Kidney capillary endothelial cell (primary cell): ENCODE measurements at places on chromosomes 1 and 21.

DNA sequence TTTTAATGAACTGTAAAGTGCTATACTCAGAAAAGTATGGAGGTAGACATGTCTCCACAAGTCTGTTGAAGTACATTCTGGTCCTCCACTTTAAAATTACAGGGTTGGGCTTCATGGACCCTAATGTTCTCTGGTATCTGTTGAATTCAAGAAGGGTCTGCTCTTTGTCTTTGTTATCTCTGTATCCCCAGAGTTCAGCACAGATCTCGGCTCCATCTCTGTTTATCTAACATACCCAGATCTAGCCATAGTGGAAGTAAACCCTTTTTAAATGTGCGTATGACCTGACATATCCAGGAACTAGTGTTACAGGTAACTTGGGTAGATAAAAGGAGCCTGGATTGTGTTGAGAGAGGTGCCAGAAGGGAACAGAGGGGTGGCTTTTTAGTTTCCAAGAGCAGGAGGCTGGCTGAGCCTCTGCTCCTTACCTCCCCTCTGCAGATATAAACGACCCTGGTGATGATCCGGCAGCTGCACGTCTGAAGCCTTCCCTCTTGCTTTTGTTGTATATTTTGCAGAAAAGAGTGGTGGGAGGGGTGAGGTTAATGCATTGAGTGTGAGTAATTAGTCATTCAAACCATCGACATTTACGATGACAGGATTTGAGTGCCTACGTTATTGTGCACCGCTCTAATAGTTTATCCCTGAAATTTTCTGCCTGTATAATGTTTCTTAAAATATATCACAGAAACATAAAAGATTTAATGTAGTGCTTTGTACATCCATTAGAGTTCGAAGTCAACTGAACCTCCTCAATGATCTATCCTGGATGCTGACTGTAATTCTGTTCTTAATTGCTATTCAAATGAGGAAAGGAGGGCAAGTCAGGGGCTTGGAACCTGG lies 30.8 kb downstream of the ELAVL4 start:
- DNase-seq = no peak

DNA sequence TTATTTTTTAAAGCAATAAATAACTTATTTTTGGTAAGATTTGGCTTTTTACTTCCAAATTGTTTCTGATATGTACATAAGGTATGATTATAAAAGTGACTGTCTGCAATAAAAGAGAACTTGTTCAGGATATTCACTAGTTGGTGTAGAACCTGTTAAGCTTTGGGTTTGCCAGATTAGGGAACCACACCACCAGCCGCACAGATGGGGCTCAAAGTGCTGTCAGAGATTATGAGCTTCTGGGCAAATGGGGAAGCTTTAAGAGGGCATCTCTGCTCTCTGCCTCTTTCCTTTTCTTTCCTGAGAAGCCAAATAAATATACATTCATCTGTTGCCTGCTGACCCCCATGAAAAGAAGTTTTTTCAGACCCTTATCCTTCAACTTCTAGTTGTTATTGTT lies 25.4 kb downstream of the IVNS1ABP start:
- no peak for DNase-seq

GRCh38 chr1:58768971-58769808 lies 14.7 kb downstream of the JUN start:
- peak; percentile 78 for DNase-seq

DNA sequence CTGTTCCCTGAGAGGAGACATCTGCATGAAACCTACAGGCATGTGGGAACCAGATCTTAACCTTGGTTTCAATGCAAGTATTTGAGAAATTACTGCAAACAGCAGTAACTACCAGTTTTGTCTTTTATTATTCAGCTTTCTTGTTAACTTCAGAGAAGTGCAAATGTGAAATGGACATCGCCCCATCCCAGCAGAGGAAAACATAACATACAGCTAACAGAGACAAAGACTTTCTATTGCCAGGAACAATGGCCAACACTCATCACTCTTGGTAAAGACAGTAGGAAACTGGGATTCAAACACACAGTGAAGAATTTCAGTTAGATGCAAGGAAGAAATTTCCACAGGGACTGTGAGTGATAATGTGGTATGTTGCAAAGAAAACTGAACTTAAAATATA lies 115.1 kb downstream of the SLC30A10 start:
- DNase-seq = no peak

DNA sequence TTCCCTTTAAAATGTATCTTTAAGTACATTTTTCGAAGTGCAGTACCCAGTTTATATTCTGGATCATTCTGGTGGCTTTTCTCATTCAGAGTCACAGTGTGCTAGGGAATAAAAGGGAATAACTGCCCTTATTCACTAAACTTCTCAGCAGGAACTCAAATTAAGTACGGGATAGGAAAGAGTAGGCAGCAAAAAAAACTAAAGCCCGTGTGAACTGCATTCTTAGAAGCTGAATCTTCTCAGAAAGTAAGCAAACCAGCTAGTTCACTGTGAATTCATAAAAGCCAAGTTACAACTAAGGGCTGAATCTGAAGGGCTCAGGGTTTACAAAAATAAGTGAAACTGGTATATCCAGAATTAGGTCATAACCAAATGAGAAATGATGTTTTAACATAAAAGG lies 22.0 kb downstream of the PRPF38A start:
- no peak for DNase-seq

GRCh38 chr1:152048416-152049009 lies 11.7 kb upstream of the S100A11 start:
- no peak for DNase-seq

- no peak for DNase-seq
Observed at GRCh38 chr1:1290238-1290731, 10.0 kb downstream of the SCNN1D start.

GRCh38 chr1:6753320-6754140 lies 31.7 kb upstream of the CAMTA1 start:
- DNase-seq = no peak

DNA sequence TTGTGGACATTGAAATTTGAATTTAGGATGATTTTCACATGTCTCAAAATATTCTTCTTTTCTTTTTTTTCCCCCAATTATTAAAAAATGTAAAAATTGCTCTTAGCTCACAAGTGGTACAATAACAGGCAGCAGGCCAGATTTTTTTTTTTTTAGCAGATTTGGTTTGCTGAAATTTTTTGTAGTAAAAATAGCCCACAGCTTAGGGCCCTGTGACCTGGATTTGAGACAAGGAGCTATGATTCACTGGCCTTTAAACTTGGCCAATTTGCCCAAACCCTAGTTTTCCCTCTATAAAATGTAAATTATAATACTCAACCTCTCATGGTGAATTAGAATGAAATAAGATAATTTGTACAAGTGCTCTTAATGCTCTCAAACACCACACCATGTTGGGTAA lies 253.8 kb downstream of the DYRK1A start:
- no peak for DNase-seq

DNA sequence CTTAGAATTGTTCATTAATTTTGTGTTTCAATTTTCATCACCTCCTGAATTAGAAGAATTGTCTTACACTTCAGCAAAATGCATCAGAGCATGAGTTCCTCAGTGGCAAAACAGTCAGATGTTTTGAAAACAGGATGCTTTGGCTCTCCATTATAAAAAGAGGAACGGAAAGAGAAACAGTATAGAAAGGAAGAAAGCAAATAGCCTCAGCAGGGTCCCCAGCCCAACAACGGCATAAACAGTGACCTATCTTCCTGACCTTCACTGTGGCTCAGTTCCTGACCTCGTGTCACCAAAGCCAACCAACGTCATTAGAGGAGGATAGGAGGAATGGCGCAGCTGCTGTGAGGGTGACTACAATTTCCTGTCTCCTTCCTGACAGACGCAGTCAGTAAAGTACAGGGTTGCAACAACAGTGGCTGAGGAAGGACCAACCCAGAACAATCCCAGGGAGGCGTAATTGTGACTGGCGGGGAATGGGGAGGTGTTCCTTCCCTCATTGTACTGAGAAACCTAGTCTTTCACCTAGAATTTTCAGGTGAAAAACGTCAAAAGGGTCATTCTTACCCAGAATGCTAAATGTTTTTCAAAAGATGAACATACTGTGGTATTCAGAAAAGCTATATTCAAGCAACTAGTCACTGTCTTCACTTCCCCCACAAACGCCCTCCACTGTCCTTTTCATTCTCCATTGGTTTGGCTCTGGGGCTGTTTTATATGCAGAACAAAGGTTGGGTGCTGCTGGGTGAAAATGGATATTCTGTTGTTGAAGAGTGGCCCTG lies 197.9 kb upstream of the SGIP1 start:
- DNase-seq = peak; percentile 85

GRCh38 chr1:236159704-236160539 lies 17.6 kb downstream of the GPR137B start:
- no peak for DNase-seq

GRCh38 chr1:228974273-228974672 lies 239.0 kb downstream of the RHOU start:
- no peak for DNase-seq

- no peak for DNase-seq
Observed at GRCh38 chr1:222912730-222913129, 97.9 kb downstream of the DISP1 start.

- no peak for DNase-seq
Observed at GRCh38 chr1:211885747-211886522, 55.4 kb upstream of the LPGAT1 start.

GRCh38 chr1:10287023-10287645 lies 76.8 kb downstream of the KIF1B start:
- no peak for DNase-seq

GRCh38 chr1:243944429-243945160 lies 94.6 kb upstream of the AKT3 start:
- DNase-seq = no peak

- no peak for DNase-seq
Observed at GRCh38 chr1:242043165-242043564, 44.3 kb upstream of the MAP1LC3C start.

GRCh38 chr1:47161298-47162040 lies 24.2 kb downstream of the CYP4A22 start:
- no peak for DNase-seq

GRCh38 chr1:183937611-183938010 lies 99.9 kb downstream of the COLGALT2 start:
- DNase-seq = no peak

DNA sequence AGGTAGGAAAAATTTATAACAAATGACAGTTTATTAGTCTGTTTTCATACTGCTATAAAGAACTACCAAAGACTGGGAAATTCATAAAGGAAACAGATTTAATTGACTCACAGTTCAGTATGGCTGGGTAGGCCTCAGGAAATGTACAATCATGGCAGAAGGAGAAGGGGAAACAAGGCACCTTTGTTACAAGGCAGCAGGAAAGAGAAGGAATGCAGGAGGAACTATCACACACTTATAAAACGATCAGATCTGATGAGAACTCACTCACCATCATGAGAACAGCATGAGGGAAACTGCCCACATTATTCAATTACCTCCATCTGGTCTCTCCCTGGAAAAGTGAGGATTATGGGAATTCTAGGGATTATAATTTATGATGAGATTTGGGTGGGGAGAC lies 61.3 kb downstream of the ASB17 start:
- peak; percentile 7 for DNase-seq

- DNase-seq = no peak
Observed at GRCh38 chr1:6984986-6985385, 199.7 kb downstream of the CAMTA1 start.

- no peak for DNase-seq
Observed at GRCh38 chr1:234838182-234838581, 228.2 kb upstream of the IRF2BP2 start.

- no peak for DNase-seq
Observed at GRCh38 chr1:94898491-94899385, 28.2 kb downstream of the CNN3 start.

DNA sequence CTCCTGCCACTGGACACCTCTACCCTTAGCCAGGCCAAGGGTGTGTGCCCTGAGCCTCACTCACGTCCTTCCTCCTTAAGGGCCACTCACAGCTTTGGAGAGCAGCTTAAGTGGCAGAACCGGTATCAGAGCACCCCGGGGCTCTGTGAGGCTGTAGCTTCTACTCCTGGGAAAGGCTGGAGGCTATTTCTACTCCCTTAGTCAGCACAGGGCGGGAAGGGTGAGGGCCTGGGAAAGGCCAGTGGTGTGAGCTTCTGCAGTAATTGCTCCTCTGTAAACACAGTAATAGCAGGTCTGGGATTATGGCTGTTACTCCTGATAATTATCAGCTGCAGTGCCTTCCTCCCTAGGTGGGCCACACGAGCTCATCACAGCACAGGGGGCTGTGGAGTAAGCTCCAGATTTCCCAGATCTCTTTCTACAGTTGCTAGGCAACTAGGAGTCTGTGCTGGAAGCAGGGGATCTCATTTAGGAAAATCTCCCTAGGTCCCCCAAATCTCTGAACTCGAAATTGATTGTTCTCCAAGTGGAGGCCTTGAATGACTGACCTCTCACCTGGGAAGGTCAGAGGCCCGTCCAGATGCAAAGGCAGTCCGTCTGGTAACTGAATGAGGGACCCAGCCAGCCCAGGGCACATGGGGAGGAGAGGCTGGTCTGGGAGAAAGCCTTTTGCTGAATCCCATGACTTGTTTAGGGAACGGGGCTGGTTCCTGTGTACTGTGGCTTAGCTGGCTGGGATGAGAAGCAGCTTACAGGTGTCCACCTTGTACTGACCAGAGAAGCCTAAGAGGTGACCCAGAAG lies 29.3 kb downstream of the IER5 start:
- no peak for DNase-seq

DNA sequence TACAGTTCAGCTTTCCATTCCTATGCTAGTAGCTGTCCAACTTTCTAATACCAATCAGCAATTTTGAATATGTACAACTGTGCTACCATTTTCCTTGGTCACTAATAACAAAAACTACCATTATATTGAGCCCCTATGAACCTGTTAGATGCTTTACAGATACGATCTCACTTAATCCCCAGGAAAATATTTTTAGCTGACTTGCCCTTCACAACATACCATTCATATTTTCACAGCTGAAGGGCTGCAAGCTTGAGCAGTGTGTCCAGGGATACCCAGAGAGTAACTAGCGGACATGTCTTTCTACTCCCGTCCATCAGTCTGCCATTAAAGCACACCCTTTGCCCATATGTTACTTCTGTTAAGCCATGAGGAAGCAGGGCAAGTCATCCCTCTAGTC lies 140.5 kb downstream of the SPATA46 start:
- no peak for DNase-seq

- no peak for DNase-seq
Observed at GRCh38 chr1:116940814-116941599, 31.3 kb downstream of the PTGFRN start.

GRCh38 chr1:247360991-247361731 lies 29.5 kb upstream of the ZNF496 start:
- DNase-seq = no peak

GRCh38 chr1:9326596-9326995 lies 33.9 kb downstream of the SPSB1 start:
- no peak for DNase-seq

GRCh38 chr1:96362623-96363022 lies 359.0 kb upstream of the PTBP2 start:
- peak; percentile 94 for DNase-seq

DNA sequence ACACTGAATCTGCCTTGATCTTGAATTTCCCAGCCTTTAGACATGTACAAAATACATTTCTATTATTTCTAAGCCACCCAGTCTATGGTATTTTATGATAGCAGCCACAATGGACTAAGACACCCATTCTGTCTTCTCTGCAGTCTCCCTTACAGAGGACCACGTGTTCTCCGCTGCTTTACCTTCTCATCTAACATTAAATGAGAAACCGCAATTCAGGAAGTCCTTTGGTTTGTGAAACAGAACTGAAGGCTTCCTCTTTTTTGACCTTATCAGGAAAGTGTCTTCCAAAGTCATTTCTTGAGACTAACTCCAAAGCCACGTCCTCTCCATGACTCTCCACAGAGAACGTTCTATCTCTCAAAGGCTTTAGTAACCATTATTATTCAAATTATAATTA lies 560.1 kb downstream of the OMA1 start:
- no peak for DNase-seq
